Stimulated activated CD4-positive, alpha-beta T cell treated with anti-CD3 and anti-CD28 coated beads, Interleukin-4, amount 100 ng/mL, for 4 hours (primary cell): ENCODE measurements at places on chromosomes 5 and 9.

- no peak for DNase-seq
Measured at GRCh38 chr5:125011419-125011818, 265.0 kb upstream of the ZNF608 start.

DNA sequence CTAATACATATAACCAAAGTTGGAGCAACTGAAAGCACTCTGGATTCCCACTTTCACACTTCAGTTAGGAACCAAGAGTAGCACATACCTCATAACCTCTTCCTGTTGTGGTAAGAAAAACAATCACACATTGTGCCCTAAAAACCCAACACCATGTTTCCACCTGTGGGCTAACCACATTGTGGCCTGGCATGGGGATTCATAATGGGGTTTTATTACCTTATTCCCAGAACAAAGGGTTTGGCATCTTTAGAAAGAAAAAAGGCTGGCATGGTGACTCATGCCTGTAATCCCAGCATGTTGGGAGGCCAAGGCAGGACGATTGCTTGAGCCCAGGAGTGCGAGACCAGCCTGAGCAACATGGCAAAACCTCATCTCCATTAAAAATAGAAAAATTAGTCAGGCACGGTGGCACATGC lies 60.6 kb downstream of the HSD17B3 start:
- no peak for DNase-seq

DNA sequence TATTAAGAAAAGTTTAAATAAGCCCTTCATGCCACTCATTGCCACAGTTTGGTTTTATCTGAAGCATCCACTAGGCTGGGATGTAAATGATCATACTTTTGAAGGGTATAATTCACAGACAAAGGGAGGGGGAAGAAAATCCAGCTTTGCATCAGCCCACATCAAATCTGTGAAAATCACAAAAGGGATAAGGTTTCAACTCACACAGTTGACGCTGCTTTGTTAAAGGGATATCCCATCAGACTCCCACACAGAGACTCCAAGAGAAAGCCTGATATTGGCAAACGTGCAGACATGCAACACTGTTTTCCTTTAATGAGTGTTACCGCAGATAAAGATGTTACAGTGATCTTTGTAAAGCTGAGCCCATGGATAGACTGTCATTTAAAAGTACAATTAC lies 602.9 kb downstream of the TLE1 start:
- no peak for DNase-seq

- no peak for DNase-seq
Measured at GRCh38 chr5:17367256-17367840, 130.7 kb upstream of the TAF11L2 start.

- no peak for DNase-seq
Measured at GRCh38 chr9:126661521-126662251, 48.0 kb downstream of the LMX1B start.

DNA sequence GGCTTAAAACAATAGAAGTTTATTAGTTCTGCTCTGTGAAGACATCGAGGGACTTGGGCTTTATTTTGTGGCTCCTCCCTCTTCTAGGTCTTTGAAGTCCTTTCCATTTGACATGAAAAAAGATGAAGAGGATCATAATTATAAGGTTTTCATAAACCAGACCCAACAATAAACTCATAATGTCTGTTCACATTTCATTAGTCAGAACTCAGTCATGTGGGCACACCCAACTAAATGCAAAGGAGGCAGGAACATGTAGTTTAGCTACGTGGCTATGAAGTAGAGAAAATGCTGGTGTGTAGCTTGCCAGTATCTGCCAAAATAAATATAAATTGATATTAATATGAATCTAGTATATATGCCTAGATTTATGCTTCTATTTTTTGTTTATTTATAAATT lies 393.9 kb upstream of the C9orf72 start:
- DNase-seq: no peak

DNA sequence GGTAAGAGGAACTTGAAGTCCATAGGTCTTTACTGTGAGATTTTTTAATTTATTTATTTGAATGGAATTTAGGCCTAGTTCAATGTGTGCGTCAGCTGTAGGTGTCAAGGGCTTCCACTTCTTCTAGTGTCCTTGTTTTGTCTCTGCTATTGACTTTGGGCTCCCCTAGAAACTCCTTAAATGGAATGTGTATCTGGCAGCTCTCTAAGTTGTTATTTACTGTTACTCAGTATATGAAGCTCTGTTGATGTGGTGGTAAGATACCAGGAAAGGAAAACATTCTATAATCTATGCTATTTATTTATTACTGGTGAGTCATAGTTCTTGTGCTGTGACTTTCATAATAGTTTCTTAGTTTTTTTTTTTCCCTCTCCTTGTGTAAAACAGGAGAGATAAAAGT lies 97.1 kb downstream of the GABRA1 start:
- DNase-seq: no peak

- no peak for DNase-seq
Measured at GRCh38 chr5:172102913-172103626, 85.0 kb downstream of the STK10 start.

DNA sequence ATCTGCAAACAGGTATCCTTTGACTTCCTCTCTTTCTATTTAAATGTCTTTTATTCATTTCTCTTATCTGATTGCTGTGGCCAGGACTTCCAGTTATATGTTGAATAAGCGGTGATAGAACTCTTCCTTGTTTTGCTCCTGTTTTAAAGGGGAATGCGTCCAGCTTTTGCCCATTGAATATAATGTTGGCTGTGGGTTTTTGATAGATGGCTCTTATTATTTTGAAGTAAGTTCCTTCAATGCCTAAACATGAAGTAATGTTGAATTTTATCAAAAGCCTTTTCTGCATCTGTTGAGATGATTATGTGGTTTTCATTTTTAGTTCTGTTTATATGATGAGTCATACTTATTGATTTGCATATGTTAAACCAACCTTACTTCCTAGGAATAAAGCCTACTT lies 300.5 kb upstream of the CTNND2 start:
- no peak for DNase-seq

GRCh38 chr9:4101667-4102066 lies 198.2 kb downstream of the GLIS3 start:
- no peak for DNase-seq

DNA sequence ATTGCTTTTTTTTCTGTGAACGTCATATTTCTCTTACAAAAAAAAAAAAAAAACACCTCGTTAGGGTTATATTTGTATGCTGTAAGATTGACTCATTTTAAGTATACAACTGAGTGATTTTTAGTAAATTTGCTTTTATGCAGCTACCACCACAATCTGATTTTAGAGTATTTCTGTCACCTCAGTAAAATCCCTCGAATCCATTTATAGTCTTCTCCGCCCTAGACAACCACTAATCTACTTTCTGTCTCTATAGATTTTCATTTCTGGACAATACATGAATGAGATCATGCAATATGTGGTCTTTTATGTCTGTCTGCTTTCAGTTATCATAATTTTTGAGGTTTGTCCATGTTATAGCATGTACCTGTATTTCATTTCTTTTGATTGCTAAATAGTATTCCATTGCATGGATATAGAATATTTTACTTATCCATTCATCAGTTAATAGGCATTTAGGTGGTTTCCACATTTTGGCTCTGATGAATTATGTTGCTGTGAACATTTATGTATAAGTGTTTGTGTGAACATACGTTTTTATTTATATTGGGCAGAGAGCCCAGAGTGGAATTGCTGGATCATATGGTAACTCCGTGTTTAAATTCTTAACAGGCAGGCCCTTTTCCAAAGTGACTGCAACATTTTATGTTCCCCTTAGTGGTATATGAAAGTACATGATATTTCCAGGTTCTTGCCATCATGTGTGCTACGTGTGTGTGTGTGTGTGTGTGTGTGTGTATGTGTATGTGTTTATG lies 171.4 kb downstream of the SGCD start:
- DNase-seq: no peak
